Activated CD4-positive, CD25-positive, alpha-beta regulatory T cell (primary cell): ENCODE measurements at places on chromosomes 6 and 20.

DNA sequence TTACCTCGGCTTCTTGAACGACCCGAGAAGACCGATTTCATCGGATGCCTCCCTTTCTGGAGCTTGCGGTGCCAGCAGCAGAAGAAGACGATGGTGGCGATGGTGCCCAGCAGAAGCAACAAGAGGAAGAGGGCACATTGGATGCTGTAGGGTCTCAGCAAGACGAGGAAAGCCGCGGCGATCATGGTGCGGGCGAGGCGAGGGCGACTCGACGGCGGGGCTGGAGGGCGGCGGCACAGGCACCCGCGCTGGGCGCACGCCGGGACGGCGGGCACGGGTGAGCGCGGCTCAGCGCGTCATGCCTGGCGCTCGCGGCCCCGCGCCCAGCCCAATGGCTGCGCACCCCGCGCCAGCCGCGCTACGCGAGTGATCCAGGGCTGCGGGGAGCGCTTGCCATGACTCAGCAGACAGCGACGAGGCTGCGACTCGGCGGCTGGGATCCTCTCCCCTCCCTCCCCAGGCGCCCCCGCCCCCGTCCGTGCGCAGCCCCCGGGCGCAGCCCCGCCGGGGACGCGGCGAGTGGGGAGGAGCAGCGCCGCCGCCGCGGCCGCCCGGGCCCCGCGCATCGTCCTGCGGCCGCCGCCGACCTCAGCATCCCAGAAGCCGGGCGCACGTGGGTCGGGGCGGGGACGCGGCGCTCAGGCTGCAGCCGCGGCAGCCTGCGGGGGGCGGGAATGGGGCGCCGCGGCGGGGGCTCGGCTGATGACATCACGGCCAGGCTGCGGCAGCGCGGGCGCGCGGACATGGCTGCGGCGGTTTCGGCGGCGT, at the start of gene BEND6:
TSS of gene BEND6 (plus strand) at position 705 of the 768 bp plus-strand sequence. CDS start 26,704 bp downstream, outside the sequence.
- no peak for DNase-seq

DNA sequence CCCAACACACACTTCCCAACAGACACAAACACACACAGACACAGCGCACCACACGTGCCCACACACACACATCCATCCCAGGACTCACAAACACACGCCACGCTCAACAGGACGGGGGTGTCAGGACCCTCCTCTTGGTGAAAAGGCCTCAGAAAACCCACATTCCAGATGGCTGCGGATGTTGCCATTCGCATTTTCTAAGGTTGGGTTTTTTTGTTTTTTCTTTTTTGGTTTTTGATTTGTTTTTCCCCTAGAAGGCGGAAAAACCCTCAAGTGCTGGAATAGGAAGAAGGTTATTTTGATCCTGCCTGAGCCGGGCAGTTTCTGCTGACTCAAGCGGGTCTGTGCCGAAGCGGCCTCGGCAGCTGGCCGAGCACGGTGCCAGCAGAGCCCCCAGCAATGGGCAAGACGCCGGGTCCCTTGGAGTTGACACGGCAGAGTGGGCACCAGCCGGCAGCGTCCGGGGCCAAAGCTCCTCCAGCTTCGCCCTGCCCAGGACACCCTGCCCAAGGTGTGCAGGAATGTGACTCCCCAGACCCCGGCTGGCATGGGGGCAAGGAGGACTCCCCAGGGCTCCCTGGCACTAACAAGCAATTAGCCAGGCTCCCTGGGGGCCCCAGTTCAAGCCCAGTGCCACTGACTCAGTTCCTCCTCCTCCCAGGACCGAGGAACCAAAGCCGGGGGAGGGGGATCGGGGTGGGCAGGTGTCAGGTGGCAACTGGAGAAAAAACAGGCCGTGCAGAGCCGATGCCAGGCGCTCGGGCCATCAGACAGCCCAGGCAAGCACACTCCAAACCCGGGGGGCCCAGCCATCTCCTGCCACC, 40.9 kb upstream of the ZBP1 start:
- DNase-seq = no peak

DNA sequence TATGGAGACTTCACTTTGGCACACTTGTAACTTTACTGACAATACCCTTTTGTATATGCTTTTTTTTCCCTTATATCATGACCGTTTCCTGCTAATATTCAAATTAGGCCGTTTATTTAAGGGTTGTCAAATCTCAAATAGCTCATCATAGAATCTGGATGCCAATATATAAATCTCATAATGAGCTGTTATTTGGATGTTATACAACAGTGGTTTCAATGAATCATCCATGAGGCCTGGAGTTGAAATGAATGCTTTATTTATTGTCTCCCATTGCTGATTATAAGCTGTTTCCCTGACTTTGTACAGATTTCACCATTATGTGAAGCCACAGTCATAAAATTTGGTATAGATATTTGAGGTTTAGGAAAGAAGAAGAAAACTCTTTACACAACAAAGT, 256.1 kb downstream of the PLCB1 start:
- DNase-seq = no peak

- peak; percentile 4 for DNase-seq
Observed at GRCh38 chr6:116461932-116462885, 1.0 kb downstream of the CALHM6 start.

- DNase-seq = no peak
Observed at GRCh38 chr6:56538851-56539250, 103.8 kb downstream of the DST start.

GRCh38 chr20:33846291-33846935, 35.3 kb downstream of the CHMP4B start:
- no peak for DNase-seq
